PC-9 (cell line): ENCODE measurements at places on chromosomes 2 and 18. TPM values are rescaled to one million over a fixed set of nuclear protein-coding genes. Genes with fewer than 3 reads are reported as not detected.

DNA sequence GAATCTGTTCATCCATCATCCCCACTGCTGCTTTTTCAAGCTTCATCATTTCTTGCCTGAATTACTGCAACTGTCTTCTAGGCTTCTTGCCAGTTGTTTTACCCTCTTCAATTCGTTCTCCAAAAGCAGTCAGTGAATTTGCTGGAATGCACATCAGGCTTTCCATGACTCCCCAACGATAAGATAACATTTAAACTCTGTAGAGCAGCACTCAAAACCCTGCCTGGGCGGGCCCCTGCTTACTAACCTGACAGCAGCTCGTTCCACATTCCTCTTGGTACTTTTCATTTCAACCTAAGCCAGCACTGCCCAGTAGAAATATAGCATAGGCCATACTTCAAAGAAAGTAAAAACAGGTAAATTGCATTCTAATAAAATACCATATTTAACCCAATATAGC lies 342.9 kb downstream of the SUCLG1 start:
- no peak for DNase-seq

- no peak for DNase-seq
Measured at GRCh38 chr2:181985632-181986205, at the start of gene PPP1R1C. TSS of gene PPP1R1C (plus strand) at chr2:181985853. CDS start at chr2:181986111, 258 bp downstream.

DNA sequence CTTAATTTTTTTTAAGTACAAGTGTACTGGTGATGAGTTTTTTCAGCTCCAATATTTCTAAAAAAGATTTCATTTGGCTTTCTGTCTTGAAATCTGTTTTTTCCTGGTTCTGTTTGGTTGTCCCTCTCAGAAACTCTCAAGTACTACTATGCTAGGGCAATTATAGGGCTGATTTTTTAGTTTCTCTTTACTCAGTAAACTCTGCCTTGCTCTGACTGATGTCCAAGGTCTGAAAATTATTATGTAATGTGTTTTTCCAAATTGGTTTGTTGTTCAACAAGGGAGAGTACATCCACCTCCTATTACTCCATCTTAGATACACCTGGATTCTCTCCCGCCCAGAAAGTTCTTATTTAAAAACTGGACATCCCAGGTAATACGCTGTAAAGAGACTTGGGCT lies 877.7 kb downstream of the CBLN2 start:
- no peak for DNase-seq

ASPRV1 gene
- total RNA-seq, result 0.30 and 0.48 TPM in 2 replicates

DNA sequence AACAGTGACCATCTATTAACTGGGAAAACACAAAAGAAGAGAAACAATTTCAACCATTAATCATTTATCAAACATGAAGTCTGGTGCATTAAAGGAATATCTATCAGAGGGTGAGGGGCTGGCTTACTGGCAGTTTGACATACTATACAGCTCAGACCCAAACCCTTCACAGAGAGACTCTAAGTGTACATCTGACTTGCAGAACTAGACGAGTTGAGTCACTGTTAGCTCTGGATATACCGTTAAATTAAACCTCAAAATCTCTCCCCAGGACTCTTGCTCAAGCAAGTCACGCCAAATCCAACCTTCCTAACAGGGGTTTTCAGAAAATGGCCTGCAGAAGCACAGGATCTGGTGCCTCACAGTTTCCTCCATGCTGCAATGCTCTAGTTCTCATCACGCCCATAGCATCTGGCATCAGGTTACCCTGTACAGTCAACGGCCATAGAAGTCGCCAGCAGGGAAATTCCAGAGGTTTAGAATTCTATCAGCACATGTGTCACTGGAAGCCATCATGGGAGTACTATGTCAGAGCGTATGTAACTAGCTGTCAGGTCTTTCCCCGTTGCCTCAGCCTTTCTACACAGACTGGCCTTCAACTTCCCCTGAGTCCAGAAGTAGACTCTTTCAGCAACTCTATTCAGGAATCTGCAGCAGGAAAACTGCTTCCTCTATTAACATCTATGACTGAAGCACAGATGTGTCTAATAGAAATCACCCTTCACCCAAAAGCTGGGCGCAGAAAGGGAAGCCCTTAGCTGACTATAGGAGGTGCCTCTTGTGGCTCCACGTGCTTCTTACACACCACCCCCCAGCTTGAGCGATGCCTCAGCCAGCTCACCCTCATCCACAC lies 9.3 kb downstream of the TGOLN2 start:
- DNase-seq, result no peak

DNA sequence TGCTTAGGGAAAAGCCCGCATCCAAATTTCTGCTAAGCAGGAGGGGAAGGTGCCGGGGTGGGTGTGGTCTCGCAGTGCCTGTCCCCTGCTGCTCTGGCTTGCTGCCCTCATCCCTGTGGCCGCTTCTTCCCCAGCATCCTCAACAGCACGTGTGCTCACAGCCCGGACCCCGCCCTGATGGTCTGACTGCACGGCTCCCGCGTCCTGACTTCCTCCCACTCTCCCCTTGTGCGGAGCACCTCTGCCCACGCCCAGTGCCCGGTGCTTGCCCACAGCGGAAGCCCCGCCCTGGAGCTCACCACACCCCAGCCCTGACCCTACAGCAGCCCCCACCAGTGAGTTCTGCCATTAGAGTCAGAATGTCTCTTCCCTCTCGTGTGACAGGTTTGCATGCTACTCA lies 277.9 kb downstream of the NDUFA10 start:
- no peak for DNase-seq

SLC39A6 gene
- 14.8 and 20.3 TPM in 2 replicates for total RNA-seq

DNA sequence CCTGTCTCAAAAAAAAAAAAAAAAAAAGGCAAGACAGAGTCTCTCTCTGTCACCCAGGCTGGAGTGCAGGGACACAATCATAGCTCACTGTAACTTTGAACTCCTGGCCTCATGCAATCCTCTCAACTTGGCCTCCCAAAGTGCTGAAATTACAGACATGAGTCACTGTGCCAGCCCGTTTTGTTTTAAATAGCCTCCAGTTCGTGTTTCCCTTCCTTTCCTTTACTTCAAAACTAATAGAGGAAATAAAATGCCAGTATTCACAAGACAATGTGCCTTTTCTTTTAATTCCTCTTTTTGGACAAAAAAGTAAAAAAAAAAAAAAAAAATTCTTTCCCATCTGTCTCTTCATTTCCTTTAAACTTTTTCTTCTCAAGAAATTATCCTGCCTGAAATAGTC lies 54.5 kb upstream of the ACMSD start:
- no peak for DNase-seq

HDHD2 gene
- total RNA-seq, result 22.8 and 24.4 TPM in 2 replicates

GRCh38 chr2:36607947-36608346 lies 10.0 kb upstream of the FEZ2 start:
- no peak for DNase-seq

ALKAL2 gene
- not detected in 2 replicates for total RNA-seq

GRCh38 chr2:88852753-88853402 lies 161.4 kb downstream of the RPIA start:
- no peak for DNase-seq

- no peak for DNase-seq
Measured at GRCh38 chr2:46273225-46273863, 23.9 kb upstream of the EPAS1 start.

DNA sequence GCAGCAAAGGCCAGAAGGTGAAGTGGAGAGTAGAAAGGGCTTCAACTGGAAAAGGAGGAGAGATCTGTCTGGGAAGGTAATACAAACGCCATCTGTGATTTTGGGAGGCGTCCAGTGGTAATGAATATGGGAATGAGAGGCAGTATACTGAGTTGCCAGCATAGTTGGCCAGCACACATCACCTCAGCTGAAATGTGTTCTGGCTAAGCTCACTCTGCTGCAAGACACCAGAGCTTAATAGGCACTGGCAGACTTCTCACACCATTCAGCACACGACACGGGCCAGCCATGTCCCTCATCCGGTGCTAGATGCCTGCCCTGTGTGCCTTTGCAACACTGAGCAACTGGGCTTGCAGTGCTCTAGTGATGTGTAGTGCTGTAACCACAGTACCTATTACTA lies 277.1 kb downstream of the PIEZO2 start:
- no peak for DNase-seq

DNA sequence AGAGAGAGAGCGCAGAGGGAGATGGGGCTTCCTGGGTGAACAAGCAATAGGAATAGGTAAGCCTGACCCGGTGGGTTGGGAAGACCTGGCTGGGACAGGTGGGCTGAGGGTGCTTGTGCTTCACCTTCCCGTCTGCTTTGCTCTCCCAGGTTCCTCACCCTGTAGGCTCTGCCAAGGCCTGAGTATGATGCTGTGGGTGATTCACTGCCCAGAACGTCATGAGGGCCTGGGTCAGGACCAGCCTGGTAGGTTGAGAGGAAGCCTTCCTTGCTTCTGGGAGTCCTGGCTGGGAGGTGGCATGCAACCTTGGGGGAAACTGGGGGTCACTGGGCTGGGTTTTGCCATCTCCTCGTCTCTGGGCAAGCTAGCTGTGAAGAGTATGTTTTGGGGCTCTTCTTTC lies 220.2 kb upstream of the APCDD1 start:
- DNase-seq, result no peak

ANKRD29 gene
- 4.3 and 4.6 TPM in 2 replicates for total RNA-seq

GRCh38 chr18:63078471-63078870 lies 241.1 kb downstream of the BCL2 start:
- no peak for DNase-seq

FAP gene
- total RNA-seq, result not detected in 2 replicates

GRCh38 chr2:76288598-76288997 lies 577.9 kb upstream of the GCFC2 start:
- DNase-seq, result no peak

MROH2A gene
- 1.4 and 2.9 TPM in 2 replicates for total RNA-seq

DNA sequence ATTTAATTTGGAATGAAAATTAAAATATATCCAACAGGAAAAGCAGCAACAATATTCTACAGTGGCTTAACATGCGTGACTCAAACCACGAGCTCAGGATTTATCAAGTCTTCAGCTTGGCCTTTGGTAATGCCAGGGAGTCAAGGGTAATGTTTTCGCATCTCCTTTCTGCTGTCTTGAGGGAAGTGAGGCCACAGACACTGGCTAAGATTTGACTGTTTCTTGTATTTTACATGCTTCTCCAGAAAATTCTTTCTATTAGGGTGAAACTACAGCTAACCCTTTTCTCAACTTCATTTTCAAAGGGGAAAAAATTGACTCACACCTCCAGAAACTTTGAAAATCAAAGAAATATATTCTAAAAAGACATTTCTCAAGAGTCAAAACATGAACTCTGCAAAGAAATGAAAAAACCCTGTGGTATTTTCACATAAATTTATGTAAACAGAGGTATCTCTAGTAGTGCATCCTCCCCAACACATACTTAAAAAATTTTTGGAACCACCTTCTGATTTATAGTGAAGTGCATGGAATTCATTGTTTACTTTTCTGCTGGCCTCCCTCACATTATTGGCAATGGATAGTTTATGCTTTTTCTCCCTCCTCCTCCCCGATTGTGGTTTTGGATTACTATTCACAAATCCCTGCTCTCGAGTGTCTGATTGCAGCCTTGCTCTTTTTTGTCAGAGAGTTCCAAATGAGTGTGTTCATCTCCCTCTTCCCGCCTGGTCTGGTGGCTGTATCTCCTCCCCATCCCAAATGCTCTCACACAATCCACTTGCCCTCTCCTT lies 48.7 kb downstream of the DPP4 start:
- DNase-seq, result no peak

TMEM247 gene
- total RNA-seq, result not detected in 2 replicates

- DNase-seq, result no peak
Measured at GRCh38 chr2:118905206-118905605, 36.8 kb upstream of the MARCO start.

DNA sequence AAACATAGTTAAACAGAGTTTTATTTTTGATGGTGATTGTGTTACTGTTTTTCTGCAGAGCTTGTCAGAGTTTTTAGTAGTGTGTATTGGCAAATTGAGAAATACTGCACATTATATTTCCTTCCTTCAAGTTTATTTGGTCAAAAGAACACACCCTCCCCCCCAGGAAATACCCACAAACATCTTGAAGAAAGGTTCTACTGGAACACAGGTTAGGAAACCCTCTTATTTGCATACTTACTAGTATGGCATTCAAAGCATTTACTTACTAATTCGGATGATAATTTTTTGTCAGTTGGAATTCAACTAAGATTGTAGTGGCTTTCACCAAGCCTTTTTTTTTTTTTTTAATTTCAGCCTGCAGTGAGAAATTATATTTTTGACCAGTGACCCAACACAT lies 9.1 kb downstream of the CAB39 start:
- peak; percentile 54 for DNase-seq

- DNase-seq, result no peak
Measured at GRCh38 chr18:14924226-14924625, 176.3 kb downstream of the ANKRD30B start.

GRCh38 chr2:100674666-100675065 lies 111.9 kb downstream of the PDCL3 start:
- no peak for DNase-seq

CDH7 gene
- not detected in 2 replicates for total RNA-seq

BMP10 gene
- not detected in 2 replicates for total RNA-seq

- DNase-seq, result no peak
Measured at GRCh38 chr2:167504695-167505094, 616.4 kb downstream of the XIRP2 start.

DNA sequence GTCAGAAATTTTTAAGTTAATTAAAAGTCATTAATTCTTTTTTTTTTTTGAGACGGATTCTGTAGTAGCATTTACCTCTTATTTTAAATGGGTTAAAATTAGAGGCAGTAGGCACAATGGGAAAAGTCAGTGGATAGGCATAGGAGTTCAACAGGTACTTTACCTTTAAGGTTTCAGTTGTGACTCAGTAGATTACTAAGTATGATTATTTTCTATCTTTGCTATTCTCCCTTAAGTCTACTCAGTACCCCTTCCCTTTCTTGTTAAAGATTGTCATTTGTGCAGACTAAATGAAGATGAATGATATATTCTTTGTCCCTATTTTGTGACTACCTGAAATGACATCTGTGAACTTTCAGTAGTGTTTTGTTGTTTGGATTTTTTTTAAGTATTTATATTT lies 19.7 kb downstream of the CCNYL1 start:
- DNase-seq, result no peak

GRCh38 chr2:28497206-28497605 lies 1.3 kb downstream of the PLB1 start:
- no peak for DNase-seq

SLC19A3 gene
- 4.3 and 4.5 TPM in 2 replicates for total RNA-seq

HOXD12 gene
- not detected in 2 replicates for total RNA-seq

ACVR1C gene
- 0.04 and 0.30 TPM in 2 replicates for total RNA-seq

GRCh38 chr2:208320686-208321085 lies 54.6 kb downstream of the PIKFYVE start:
- no peak for DNase-seq

DNA sequence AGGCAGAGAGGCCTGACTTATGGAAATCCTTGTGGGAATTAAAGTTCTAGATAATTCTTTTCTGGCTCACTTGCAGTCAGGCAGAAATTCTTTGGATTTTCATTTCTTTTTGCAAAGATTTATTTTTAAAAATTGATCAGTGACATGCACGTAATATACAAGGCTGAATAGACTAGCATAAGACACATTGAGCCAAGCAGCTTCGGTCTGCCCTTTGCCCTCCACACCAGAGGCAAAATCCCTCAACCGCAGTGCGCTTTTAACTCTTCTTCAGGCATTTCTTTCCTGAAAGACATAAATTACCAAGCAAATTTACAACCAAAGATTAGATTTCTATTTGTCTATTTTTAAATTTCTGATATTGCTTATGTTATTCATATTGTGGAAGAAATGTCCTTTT lies 227.9 kb downstream of the LOXHD1 start:
- no peak for DNase-seq
